Stimulated activated CD8-positive, alpha-beta memory T cell treated with anti-CD3 and anti-CD28 coated beads, Interleukin-7, amount 100 ng/mL, for 24 hours (primary cell): ENCODE measurements at places on chromosomes 16 and 17.

DNA sequence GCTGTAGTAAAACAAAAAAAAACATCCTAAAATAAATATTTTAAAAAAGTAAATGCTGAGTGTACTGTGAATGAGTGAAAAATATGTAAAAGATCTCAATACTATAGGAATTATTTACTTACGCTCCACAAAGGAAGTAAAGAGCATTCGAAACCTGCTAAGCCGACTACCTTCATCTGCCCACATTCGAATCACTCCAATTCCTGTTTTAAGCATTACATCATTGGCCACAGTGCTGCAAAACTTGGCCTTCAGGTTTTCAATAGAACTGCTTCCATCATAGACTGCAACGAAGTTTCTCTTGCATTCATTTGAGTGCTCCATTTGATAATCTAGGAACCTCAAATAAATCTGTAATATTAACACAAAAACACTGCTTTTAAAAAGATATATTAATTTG, 34.4 kb downstream of the NETO2 start:
- DNase-seq = no peak

GRCh38 chr17:13520899-13521572, 80.7 kb downstream of the HS3ST3A1 start:
- DNase-seq = no peak

DNA sequence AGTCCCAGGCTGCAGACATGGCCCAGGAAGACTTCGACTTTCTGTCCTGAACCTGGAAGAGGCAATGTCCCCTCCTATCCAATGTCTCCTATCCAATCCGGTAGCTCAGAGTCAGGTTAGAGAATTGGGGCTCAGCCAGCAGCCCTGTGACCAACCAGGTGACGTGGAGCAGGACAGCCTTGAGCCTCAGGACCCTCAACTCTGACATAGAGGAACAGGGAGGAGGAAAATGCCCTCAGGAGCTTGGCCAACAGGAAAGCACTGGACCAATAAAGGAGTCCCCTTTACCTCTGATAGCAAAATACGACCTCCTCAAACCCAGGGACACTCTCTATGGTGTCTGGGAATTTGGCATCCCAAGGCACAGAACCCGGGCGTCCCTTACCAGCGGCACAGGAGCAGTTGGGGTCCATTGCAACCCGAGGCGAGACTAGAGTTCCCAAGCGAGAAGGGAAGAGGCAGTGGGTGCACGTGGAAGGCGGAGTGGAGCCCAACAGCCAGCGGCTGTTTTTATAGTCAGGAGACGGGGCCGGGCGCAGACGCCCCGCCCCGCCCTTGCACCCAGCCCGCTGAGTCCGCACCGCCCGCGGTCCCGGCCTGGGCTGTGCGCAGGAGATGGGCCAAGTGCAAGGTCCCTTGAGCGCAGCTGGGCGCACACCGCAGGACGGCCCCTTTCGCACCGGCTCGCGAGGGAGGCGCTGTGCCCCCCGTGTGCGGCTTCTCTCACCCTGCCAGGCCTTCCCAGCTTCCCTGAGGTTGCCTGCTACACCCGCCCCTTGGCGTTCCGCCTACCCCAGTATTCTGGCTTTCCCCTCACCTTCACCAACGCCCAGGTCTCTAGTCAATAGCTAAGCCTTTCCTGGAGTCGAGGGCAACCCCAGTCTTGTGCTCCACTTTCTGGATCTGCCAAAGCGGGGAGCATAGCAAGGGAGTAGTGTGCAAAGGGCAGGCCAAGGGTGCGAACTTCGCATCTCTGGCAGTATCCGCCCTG, at the start of gene MT1G:
Gene MT1G (minus strand): TSS at position 485 of the 991 bp plus-strand sequence. CDS start 72 bp downstream, at position 413.
- no peak for DNase-seq

- DNase-seq = no peak
Observed at GRCh38 chr16:81486540-81487061, 42.0 kb downstream of the CMIP start.

- no peak for DNase-seq
Observed at GRCh38 chr17:61387511-61388305, 11.9 kb upstream of the TBX2 start.

DNA sequence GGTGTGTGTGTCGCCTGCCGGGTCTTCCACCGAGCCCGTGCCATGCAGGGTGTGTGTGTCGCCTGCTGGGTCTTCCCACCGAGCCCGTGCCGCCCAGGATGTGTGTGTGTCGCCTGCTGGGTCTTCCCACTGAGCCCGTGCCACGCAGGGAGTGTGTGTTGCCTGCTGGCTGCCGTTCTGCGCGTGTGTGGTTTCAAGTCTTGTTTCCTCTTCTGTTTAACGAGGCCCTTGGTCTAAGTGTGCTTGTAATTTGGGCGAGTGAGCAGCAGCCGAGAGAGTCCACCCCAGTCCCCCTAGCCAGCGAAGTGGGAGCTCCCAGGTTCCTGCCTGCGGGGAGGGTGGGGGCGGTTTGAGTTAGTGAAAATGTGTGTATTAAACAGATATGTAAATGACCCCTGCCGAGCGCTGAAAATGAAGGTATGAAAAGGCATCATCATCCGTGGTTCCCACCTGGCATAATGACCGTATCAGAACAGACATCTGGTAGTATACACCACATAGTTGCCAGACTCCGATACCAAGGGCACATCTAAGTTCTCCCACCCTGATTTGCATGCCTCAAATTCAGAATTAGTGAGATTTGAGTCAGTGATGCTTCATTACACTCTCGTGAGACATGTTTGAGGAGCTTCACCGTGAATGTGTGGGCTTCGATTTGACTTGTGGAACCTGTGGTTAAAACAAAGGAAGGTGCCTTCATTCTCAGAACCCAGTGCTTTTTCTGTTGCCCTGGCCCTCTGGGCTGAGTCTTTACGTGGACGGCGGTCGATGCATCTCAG, 114.5 kb upstream of the CHMP6 start:
- DNase-seq = peak; percentile 48

- no peak for DNase-seq
Observed at GRCh38 chr17:70687421-70687820, 518.1 kb downstream of the KCNJ2 start.

DNA sequence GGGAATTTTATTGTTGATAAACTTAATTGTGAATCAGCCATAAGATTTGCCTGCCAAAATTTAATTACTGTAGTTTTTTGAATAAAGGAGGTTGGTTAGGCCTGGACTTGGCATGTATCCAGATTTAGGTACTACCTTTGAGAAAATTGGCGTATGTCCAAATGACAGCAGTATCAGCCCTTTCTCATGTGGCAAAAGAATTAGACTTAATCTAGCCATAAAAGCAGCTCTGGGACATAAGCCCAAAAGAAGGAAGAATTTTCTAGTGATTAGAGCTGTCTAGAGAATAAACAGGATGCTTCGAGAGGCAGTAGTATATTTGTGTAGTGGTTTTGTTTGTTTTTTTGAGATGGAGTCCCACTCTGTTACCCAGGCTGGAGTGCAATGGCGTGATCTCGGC, 27.7 kb downstream of the PPM1E start:
- DNase-seq = no peak

DNA sequence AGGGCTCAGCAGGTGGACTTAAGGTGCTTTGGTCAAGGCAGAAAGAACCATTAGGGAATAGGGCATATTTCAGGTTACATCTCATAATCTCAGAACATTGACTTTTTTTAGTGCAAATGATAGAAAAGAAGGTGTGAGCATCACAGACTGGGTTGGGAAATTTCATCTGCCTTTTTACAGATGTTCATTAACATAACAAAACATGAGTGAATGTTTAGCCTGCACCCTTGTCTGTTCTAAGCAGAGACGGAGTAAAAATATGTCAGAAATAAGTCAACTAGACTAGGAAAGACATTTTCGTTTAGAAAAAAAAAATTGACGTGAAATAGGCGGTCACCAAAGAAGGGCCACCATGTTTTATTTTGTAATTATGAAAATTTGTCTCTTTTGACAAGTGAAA, 127.5 kb upstream of the CDH13 start:
- DNase-seq = no peak

DNA sequence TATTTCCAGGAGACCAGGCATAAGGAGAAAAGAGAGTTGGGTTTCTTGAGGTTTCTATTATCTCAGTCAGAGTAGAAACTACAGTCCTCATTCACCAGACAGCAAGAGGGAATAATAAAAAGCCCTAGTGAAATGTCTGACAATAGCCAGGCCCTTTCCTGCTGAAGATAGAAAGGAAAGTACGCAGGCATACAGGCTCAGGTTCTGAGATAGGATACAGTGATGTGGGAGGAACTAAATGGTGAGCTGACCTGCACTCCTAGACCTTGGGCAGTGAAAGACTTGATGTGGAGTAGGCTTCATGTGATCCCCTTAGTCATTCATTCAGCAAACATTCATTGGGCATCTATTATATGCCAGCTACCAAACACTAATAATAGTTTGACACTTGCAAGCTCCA, 14.9 kb downstream of the ZNF821 start:
- no peak for DNase-seq

DNA sequence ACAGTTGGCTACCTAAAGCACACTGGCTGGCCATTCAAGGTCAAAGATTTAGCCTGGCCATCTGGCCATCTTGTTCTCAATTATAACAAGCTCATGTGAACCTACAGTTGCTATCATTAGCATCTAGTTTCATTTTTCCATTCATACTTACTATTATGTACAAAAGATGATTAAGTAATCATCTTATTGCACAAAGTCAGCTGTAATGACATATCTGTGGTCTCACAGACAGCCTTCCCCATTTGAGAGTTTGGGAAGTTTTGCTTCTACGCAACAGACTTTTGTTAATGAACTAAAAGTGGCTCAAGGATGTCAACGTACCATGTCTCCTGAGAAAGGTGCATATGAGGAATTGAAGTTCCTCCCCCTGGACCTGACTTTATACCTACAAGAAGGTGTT, 51.3 kb downstream of the HS3ST3B1 start:
- no peak for DNase-seq

DNA sequence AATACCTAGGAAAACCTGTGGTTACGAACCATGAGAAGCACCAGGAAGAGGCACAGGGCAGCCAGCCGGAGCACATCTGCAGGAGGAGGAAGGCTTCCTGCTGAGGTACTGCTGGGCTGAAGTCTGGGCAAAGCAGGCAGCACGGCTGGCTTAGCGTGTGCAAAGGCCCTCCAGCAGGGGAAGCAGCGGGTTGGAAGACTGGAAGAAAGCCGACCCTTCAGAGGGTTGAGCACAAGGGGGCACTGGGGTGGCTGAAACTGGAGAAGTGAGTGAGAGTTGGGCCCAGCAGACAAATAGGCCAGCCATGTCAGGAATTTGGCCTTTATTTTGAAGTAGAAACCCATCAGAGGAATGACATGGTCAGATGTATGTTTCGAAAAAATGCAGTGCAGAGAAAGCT, 12.1 kb upstream of the HSD3B7 start:
- DNase-seq = no peak

GRCh38 chr17:67377488-67378453, 690 bp downstream of the PITPNC1 start:
- no peak for DNase-seq

DNA sequence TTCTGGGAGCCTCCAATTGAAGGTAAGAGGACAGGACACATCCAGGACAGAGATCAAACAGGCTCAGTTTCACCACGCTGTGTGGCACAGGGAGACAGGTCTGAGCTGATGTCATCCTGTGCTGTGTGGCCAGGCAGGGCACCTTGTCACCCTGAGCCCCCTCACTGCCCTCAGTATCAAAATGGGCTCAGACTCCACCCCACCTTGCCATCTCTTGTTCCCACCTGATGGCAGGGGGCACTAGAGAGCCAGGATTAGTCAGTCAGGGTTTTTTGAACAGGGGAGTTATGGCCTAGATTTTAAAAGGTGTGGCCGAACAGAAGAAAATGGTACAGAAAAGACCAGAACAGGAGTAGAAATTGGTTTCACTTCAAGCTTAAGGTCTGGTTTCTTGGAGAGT, 2.6 kb downstream of the KAT2A start:
- no peak for DNase-seq

DNA sequence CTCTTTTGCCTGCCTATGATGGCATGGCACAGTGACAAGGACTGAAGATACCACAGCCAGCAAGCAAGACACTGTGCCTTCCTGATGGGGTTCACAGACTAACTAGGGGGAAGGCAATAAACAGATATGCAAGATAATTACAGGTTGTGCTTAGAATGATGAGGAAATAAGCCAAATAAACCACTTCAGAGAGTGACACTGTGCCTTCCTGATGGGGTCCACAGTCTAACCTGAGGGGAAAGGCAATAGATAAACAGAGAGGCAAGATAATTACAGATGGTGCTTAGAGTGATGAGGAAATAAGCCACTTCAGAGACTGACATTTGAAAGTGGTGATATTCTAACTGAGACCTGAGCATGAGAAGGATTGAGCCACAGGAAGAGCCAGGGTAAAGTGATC, 84.2 kb downstream of the HS3ST2 start:
- no peak for DNase-seq

DNA sequence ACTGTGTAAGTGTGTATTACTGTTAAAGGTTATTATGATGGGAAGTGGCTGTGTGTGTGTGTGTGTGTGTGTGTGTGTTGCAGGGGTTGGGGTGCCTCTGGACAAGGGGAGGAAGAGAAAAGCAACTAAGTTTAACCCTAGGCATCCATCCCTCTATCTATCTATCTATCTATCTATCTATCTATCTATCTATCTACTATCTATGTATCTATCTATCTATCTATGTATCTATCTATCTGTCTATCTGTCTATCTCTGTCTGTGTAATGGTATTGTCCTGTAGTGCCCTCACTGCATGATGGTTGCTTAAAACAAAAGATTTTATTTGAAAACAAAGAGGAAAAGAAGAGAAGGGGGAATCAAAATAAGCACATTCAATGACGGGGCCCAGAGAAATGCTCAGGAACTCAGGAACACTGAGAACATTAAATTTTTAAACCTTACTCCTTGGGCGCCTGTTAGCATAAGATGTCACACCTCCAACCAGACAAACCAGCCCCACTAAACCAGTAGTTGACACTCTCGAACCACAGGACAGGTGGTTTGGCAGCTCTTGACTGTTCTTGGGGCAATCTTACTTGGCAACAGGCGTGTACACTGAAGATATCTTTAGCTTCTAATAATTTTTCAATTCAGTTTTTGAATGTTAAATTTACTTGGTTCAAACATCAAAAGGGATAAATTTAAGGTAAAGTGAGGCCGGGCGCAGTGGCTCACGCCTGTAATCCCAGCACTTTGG, 5.1 kb upstream of the RPL26 start:
- no peak for DNase-seq

- DNase-seq = no peak
Observed at GRCh38 chr16:70786020-70786755, 14.8 kb downstream of the VAC14 start.

GRCh38 chr16:84234321-84235241, 5.2 kb downstream of the KCNG4 start:
- DNase-seq = no peak

GRCh38 chr17:2295575-2295974, 8.0 kb downstream of the SMG6 start:
- DNase-seq = no peak

GRCh38 chr16:4231367-4231766, 10.5 kb downstream of the SRL start:
- no peak for DNase-seq

- DNase-seq = no peak
Observed at GRCh38 chr16:79307214-79307613, 293.3 kb downstream of the MAF start.

DNA sequence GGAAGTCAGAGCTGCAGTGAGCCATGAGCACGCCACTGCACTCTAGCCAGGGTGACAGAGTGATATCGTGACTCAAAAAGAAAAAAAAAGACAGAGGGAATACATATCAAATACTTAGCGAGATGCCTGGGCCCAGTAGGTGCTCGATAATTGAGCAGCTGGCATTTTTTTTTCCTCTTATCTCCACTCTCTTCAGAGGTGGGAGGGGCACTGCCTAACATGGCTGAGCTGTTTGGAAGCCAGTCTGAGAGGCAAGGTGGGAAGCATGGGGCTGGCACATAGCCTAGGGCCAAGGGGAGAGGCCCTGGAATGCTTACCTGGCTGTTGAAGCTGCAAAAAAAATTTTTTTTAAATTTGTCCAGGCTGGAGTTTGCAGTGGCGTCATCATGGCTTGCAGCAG, 38.4 kb downstream of the HIC1 start:
- no peak for DNase-seq

GRCh38 chr17:19401321-19402010, 9.6 kb upstream of the RNF112 start:
- DNase-seq = no peak
